Stimulated activated CD8-positive, alpha-beta memory T cell treated with anti-CD3 and anti-CD28 coated beads, Interleukin-7, amount 100 ng/mL, for 4 hours (primary cell): ENCODE measurements at places on chromosomes 2 and 18.
A peak's percentile ranks its signal among the peaks of the same experiment; 100 is the strongest.

DNA sequence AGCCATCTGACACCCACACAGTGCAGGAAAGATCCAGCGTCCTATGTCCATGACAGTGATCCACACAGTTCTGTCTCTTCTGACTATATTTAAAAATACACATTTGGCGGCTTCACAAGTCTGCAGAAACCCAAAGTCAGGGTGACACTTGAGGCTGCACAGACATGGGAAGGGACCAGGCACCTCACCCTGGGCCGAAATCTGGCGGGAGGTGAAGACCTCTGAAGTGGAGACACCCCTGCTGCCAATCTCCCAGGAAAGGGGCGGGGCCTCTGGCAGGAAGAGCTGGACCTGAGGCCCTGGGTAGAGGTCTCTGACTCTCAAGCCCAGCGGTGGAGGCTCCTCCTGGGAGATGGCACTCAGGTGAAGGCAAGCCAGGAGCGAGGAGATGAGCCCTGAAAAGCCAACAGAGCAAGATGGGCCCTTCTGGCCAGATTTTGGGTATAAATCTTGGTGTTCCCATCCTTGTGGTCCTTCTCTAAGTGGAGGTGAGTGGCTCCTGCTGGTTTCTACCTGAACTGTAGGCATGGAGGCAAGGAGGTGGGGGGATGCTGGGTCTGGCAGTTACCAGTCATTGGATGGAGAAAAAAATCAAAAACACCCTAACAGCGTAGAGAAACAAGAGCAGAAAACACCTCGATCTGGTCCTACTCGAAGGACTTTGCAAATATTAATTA, 248.4 kb downstream of the HDAC4 start:
- no peak for DNase-seq

DNA sequence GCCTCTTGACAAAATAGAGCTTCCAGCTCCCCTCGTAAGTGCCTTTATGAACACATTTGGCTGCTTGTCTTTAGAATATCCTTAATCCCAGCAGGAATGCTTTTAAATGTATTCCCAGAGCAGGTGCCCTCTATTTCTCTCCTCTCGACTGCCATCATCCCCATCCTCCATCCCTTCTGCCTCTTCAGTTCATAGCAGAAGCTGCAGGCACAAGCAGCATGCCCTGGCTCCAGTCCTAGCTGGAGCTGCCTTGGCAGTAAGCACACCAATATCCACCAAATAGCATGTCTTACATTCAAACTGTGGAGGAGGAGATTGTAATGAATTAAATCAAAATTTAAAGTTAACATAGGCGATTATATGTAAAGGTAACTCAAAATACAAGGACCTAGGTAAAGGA, 891.3 kb upstream of the SLC39A10 start:
- DNase-seq, result no peak

- no peak for DNase-seq
Observed at GRCh38 chr2:108825736-108826135, 39.2 kb downstream of the CCDC138 start.

DNA sequence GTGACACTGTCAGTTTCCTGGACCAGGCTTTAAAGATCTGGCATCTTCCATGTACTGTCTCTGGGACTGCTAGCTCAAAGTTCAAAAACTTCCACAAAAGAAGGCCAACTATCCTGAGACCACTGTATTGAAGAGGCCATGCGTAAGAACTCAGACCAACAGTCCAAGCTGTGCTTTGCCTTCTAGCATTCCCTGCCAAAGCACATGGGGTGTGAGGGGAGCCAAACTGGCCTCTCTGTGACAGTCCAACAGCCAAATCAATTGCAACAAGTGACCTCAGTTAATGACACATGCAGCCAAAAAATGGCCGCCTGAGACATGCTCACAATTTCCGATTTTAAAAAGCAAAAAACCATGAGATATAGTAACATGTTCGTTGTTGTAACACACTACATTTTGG, 160.3 kb upstream of the CDH19 start:
- no peak for DNase-seq

DNA sequence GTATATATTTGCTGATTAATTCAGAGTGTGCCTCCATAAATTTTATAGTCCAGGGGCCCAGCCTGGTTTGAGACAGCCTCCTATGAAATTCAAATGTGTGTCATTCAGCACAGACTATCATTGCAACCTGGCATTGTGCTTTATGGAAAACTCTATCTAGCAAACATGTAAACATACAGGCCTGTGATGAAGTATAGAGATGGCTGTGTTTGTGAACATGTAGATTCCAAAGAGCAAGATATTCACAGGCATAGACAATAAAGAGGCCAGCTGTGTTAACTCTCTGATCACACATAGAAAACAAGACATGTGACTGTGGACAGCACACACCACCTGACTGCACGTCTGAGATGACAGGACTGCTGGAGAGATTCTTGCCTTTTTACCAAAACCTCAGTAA, 297.9 kb downstream of the EN1 start:
- no peak for DNase-seq

- DNase-seq, result peak; percentile 91
Observed at GRCh38 chr18:3297025-3297984, 35.4 kb downstream of the MYL12B start.

DNA sequence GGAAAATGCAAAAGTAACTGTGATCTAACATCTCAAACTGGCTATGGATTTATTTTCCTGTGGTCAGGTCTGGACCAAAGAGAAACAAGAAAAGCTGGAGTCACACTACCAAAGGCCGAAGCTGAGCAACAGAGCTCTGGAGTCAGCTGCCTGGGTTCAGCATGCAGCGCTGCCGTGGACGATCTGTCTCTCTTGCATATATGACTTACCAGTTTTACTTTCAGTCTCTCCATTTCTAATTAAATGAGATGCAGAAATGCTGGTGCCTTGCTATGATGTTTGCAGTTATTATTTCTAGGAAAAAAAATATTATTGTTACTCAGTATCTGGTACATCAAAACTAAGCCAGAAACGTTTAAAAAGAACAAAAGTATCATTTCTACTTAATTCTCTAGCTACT, 813.2 kb downstream of the RNF144A start:
- no peak for DNase-seq

- DNase-seq, result no peak
Observed at GRCh38 chr2:72024451-72025175, 123.0 kb downstream of the CYP26B1 start.

DNA sequence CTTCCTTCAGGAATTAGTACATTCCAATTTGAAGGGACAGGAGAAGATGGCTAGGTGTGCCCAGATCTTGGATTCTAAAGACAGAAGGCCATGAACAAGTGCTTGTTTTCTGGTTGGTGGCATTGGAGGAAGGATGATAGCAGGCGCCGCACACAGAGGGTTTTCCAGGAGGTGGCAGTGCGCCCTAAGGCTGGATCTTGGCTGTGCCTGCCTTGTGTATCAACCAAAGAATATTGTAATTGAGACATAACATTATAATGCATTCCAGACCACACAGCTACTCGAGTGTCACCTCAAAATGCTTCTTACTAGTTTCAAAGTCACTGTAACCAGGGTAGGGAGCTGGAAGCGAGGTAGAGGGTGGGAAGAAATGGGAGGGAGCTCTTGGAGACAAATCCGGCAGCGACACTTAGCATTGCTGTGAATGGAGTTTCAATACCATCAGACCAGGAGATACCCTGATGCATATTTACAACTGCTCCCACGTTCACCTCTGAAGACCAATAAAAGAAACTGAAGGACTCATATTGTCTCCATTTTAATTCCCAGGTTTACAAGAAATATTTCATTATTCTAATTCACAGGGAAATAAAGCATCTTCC, 42.5 kb downstream of the CPO start:
- DNase-seq, result peak; percentile 12

- no peak for DNase-seq
Observed at GRCh38 chr2:100143286-100143685, 896 bp upstream of the AFF3 start.

GRCh38 chr2:238097201-238097987, 2.7 kb upstream of the ESPNL start:
- no peak for DNase-seq

DNA sequence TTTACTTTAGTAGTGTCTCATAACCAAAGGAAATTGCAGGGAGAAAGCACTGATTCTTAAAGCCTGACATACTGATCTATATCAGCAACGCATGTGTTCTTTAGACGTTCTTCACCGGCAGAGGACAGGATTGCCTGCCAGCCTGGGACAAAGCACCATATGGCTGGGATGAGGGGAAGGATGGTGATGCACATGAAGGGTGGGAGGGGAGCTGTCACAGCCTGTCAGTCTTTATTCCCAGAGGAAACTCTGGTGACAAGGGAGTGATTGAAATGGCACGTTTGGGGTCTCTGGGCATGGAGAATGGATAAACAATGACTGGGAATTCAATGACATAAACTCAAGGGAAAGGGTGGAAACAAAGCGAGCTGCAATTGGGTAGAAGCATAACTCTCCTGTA, 808.1 kb downstream of the DCC start:
- DNase-seq, result no peak

DNA sequence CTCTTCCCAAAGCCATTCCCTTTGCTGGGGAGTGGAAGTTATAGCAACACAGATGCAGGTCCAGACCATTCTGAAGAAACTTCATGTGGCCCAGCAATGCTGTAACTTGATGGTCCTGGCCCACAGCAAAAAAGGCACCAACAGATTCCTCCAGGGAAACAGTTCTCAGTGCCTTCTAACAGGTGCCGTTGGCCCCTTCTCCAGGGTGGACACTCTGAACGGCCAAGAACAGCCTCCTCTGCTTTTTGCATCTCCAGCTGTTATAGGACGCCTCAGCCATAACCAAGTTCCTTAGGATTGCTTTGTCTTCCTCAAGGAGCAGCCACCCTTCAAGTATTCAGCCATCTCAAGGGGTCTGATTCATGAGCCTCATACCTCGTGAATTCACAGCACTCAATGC, 38.0 kb downstream of the MARCO start:
- DNase-seq, result no peak

DNA sequence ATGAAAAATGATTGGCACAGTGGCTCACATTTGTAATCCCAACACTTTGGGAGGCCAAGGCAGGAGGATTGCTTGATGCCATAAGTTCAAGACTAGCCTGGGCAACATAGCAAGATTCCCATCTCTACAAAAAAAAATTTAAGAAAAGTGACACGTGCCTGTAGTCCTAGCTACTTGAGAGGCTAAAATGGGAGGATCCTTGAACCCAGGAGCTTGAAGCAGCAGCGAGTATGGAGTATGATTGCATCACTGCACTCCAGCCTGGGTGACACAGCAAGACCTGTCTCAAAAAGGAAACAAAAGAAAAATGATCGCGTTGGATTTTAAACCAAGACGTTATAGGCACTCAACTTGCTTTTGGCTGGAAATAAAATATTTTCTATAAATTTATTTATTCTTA, 37.8 kb upstream of the CREB1 start:
- no peak for DNase-seq

DNA sequence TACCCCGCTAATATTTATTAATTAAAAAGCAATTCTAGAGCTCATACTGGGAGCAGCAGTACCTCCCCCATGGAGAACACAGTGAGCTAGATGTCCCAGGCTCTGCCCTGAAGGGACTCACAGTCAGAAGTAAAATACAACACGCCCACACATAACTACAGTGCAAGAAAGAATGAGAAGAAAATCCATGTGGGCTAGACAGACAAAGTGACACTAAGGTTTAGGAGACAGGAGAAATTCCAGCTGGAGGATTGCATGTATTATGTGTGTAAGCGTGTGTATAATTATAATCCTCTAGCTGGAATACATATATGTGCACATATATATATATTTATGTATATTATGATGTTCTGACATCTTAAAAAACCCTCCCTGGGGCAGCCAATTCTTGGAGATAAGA, 15.7 kb downstream of the SOWAHC start:
- no peak for DNase-seq

DNA sequence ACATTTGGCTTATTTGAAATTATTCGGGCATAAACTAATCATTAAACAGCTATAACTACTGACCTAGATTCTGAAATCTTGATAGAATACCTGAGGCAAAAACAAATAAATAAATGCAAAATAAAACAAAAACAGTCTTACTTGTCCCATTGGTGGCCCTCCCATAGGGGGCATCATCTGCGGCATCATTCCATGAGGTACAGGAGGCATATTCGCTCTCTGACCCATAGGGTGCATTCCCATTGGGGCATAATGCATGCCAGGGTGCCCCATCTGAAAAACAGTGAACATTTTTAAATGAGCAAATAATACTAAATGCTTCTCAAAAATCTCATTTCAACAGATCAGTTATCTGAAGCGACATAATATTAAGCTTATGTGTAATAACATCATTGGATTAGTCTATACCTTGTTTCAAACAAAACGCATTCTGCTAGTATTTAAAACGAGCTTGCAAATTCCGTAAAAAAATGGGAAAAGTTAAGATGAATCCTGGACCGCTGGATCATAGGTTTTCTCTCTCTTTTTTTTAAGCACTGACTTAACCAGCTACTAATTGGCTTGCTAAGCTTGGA, 1.3 kb downstream of the PRPF40A start:
- DNase-seq, result no peak
